ENCODE measurements at places on chromosomes 1 and 21. TPM values are rescaled to one million over a fixed set of nuclear protein-coding genes. Genes with fewer than 3 reads are reported as not detected.

GRCh38 chr1:177891809-177892208, 78.0 kb downstream of the SEC16B start:
- DNase-seq = no peak

CD5L gene
- total RNA-seq = 0.41 TPM

- DNase-seq = peak; percentile 59
These were observed at the start of gene AMIGO1 for GRCh38 chr1:109509176-109510134. TSS of gene AMIGO1 (minus strand) at chr1:109509727. CDS start at chr1:109508912, 815 bp downstream.

DNA sequence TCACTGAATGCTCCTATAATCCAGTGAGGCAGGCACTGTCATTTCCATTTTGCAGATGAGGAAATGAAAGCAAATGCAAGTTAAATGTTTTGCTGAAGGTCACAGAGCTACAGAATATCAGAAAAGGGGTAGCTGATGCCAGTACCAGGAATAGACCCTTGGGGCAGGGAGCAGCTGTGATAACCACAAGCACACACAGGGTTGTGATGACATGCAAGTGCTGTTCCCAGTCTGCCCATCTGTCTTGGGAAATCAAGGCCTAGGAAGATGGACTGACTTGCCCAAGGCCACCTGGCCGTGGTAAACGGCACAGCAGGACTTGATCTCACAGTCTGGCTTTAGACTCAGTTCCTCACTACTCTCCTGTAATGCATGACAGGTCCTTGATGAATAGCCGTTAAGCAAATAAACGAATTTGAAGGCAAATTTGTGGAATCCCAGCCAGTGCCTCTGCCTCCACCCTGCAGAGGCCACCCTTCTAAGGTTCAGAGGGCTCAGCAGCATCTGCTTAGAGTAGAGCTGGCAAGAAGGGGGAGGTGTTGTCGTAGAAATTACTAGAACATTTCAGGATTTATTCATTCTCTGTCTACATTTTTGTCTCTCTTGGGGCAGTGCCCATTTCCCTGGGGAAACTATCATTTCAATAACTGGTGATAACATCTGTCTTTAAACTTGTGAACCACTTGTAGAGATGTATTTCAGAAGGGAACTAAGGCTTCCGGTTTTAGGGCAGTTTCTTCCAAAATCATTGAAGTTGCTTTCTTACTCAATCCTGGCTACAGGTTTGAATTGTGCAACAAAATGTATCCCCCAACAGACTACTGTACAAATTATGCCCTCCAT, 53.2 kb upstream of the MRPS6 start:
- DNase-seq = peak; percentile 45

TAF12 gene
- 18.3 TPM for total RNA-seq

DNA sequence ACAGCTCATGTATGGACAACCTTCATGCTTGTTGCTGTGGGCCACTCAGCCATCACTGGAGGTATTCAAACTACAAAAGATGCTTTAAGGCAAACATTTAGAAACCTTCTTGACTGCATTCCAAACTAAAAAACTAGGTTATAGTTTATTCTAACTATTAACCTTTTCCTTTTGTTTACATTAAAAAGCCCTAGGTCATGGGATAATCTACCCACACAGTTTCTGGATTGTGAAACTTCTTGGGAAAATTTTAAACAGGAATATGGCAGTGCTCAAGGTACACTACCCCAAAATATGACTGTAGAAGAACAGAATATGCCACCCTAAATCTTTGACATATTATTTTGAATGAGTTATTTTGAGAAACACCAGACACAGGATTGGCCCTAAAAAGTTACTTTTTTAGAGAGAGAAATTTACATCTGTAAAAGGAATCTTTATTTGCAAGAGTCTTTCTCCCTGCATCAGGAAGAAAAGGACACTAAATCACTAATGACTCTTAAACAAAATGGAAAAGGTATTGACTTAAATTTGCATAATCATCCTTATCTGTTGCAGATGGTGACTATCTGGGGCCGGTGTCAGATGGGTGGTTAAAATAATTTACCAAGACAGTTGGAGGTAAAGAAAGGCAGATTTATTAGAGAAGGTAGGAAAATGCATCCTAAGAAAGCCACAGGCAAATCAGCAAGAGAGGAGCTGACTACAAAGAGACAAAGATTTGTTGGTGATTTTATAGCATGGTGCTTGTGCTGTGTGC, 25.1 kb upstream of the NUF2 start:
- DNase-seq = no peak

- no peak for DNase-seq
These were observed 40.2 kb upstream of the PBX1 start for GRCh38 chr1:164518692-164519332.

DNA sequence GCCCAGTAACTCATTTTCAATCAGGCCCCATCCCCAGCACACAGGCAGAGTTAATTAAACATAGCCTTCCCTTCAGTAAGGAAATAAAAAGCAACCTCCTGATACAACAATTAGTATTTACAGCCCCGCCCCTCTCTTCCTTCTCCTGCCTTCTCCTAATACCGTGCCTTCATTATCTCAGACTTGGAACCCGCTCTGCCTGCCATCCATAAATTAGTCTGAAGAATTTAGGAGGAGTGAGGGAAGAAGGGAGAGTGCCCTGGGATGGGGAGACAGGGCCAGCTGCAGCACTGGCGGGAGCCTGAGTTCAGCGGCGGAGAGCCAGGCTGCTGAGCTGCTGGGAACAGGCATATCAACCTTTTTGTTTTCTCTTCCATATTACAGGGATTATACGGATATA, 172.8 kb downstream of the ACTL8 start:
- no peak for DNase-seq

DNA sequence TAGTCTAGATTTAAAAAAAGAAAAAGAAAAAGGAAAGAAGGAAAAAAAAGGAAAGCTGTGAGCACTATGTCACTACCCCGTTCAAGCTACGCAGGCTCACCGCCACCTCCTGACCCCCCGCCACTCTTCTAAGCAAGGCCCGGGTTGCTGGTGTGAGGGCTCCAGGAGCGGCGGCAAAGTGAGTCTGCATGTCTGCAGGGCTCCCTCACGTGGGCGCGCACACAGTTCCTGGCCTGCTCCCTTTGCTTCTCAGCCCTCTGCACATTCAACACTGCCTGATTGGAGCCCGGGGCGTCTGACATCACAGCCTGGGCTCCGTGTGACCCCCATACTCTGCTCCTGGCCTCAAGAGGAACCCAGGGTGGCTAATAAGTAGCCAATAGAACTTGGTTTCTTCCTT, 81.4 kb upstream of the TLR5 start:
- no peak for DNase-seq

PCSK9 gene
- total RNA-seq = not detected

GRCh38 chr1:109910963-109911798, 532 bp downstream of the CSF1 start:
- DNase-seq = no peak

DNA sequence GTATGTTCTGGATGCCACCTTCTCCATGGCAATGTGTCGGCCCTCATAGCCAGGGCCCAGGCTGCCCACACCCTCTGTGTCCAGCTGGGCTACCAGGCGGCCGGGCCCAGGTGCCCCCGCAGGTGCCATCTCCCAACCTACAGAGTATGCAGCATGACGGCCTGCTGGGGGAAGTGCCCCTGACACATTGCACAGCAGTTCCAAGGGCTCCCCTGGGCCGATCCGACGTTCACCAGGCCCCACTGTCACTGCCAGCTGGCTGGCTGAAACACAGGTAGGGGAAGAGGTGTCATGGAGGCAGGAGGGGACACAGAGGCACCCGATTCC, 5.4 kb downstream of the IGSF8 start:
- no peak for DNase-seq

CDC14A gene
- 4.8 TPM for total RNA-seq

DNA sequence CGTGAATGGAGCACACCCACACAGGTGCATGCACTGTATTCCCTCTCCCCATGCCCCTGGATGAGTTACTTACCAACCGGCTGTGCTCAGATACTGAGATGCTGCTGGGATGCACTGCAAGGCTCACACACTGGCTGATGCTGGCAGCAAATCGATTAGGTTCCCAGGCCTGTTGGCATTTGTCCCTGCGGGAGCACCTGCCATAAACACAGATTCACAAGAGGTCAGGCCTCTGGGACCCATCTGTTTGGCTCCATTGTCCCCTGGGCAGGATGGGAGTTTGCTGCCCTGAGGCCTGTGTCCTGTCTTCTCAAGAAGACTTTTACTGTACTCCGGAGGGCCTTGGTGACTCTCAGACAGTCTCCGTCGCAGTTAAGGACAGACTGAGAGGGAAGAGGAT, 145.4 kb downstream of the PLXNA2 start:
- no peak for DNase-seq

MYCBP gene
- 4.8 TPM for total RNA-seq

DNA sequence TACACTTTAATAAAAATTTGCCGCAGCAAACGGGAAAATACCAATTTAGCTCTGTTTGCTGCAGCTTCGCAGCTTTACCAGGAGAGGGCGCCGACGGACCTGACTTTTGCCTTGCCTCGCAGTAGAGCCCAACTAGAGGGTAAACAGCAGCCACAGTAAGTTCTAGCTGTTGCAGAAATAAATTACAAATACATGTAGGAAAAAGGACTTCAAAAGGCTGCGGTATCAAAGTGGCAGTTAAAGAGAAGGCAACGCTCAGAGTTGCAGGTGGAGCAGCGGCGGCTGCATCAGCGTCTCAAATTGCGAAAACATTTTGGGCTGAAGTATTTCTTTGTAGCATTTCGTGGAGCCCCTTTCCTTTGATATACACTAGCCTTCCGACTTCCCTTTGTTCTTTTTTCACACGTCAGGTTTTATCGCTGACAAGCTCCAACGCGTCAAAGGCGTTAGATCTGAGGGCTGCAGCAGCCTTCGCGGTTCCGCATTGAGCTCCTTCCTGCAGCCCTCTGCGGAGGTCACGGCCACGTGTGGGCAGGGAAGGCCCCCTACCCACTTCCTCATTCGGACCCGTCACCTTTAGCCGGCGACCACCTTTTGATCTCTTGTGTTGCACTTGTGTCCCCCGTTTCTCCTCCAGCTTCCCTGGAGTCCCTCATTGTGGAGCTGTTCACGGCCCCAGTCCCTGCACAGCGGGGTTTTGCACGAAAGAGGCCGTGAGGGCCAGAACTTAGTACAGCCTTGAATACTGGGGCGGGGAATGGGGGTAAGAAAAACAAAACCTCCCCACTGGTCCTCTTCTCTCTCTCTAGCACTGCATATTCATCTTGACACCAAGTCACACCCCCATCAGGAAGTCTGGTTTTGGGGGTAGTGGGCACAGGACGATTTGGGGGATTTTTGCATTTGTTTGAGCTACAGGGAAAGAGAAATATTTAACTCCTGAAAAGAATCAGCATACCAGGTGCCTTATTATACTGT, 72.8 kb downstream of the S1PR1 start:
- DNase-seq = peak; percentile 80

FAM89A gene
- total RNA-seq = 4.9 TPM

- DNase-seq = no peak
These were observed 38.4 kb downstream of the UCK2 start for GRCh38 chr1:165865633-165866340.

DNA sequence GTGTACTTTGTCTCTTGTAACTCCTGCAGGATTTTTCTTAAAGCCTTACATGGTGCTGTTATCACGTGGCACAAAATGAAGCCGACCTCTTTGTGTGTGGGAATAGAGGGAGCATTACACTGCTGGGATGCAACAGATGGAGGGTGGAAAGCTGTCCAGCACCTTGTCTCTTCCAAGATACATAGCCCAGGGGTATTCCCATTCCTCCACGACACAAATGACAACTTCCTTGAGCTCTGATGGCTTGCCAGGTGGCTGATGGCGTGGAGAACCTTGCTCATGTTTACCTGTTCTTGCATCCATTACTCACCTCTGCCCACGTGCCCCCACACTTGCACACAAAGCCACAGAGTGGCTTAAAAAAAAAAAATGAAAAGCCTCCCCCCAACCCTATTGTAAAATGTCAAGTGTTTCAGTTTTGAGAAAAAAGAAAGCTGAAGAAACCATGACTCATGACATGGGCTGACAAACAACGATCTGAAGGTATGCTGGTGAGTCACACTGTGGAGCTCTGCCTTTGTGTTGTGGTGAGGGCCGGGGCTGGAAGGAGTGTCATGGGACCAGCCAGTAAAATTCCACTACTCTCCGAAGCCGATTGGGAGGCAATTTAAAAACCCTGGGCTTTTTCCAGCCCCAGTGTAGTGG, 32.0 kb upstream of the ATP5PO start:
- peak; percentile 60 for DNase-seq

CYP4B1 gene
- 11.7 TPM for total RNA-seq

DNA sequence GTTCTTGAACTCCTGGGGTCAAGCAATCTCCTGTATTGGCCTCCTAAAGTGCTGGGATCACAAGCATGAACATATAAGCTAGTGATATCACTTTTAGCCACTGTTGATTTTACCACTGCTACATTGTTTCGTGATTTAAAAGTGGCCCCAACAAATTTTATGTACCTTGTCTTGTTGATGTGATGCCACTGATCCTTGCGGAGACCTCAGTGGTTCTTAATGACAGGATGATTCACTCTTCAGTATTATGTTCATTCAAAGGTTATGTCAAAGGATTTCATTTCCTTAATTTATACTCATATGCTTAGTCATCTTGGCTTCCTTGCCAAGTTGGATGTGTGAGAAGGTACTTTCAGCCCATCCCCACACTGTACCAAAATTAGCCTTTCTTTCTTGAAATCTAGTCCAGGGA, 12.1 kb downstream of the PRKACB start:
- DNase-seq = no peak
